RPMI8226 (cell line): ENCODE measurements at places on chromosomes 3 and 15.

DNA sequence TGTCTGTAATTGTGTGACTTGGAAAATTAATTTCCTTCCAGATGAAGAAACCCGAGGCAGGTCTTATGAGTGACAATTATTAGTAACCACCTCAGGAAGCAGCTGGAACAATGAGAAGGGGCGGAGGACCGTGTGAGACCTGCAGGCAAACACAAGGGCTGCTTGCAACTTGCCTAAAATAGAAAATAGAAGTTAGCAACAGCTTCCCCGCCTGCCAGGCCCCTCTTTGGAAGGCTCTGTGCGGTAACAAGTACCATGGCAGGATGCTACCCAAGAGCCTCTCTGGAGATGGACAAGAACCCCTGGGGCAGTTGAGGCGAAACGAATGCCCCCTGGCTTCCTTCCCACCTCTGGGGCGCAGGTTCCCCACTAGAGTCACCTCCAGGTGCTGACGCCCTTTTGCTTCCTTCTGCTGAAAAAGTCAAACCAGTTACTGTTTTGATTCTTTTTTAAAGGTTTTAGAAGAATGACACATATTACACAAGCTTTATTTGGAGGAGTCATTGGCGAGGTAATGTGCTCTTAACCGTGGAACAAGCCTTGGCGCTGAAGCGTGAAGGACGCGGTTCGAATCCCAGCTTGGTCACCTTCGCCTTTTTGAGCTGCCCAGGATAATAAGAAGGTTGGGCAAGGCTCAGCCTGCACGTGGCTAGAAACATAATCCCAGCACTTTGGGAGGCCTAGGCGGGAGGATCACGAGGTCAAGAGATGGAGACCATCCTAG is 47.0 kb upstream of the SYNM start:
- no peak for DNase-seq

DNA sequence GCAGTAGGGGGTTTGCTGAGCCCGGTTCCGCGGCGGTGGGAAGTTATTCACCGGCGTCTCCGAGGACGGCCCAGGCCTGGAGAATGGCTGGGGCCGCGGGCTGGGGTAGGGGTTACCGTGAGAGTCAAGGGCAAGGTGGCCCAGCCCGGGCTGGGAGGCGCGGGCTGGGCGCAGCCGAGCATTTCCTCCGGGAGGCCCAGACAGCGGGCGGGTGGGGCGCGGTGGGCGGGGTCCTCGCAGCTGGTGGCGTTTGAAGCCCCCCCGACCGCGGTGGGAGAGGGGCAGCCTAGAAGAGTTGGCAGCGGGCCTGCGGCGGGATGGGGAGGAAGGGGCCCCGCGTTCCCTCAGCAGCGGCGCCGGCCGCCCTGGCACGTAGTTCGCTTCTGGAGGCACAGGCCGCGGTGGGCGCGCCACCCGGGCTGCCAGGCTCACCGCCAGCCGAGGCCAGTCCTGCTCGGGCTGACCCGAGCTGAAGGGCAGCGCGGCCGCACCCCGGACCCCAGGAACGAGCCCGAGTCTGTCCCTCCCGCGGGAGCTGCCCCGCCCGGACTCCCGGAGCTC is 960 bp upstream of the KLF13 start:
- peak; percentile 46 for DNase-seq

GRCh38 chr3:130968221-130968620 is 58.4 kb downstream of the ASTE1 start:
- no peak for DNase-seq

GRCh38 chr3:122421836-122422235 is 6.0 kb upstream of the WDR5B start:
- no peak for DNase-seq

DNA sequence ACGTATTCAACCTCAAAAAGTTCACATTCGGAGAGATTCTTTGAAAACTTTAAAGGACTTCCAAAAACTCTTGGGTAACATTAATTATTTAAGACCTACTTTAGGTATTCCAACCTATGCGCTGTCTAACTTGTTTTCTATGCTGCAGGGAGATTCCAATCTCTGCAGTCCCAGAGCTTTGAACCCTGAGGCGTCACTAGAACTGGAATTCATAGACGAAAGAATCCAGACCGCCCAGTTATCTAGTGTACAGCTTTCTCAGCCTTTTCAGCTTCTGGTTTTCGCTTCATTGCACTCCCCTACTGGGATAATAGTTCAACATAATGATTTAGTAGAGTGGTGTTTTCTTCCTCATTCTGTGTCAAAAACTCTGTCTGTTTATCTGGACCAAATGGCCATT is 711.3 kb downstream of the ROBO1 start:
- no peak for DNase-seq

DNA sequence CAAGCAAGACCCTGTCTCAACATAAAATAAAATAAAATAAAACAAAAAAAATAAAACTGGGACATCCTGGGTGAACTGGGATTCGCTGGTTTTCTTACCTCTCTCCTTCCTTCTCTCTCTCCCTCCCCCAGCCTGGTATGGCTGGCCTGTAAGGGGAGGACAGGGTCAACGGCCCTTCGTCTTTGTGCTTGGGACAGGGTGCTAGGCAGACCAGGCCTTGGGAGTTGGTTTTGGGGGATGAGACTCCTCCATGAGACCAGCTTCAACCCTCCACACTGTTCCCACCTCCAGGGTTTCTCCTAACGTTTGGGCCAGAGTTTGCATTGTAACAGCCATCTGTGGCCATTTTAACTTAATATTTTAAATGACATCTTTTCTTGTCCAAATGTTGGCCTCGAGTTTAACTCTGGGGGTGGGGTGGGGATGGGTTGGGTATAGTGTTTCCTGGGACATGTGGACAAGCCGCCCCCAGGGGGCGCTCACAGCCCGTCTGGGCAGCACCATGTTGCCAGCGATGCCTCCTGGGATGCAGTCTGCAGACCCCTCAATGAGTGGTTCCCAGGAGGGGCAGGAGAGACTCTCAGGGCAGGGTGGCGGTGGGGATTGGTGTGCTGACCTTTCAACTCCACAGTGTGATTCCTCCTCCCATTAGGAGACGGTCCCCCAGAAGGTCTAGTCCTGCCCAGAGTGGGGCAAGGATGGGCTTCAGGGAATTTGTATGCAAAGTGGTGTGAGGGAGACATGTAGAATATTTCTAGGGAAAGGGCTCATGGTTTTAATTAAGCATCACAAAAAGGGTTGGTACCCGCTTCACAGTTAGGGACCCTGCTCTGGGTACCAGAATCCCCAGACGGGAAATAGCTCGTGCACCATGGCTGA is 37.7 kb upstream of the LCTL start:
- peak; percentile 82 for DNase-seq
